NCI-H446 treated with DMSO at 0.1 percent for 48 hours (cell line): ENCODE measurements at places on chromosomes 3 and 15.

- no peak for DNase-seq
These were observed 48.5 kb downstream of the ZDHHC19 start for GRCh38 chr3:196162679-196163078.

GRCh38 chr3:82274897-82275296 lies 513.5 kb upstream of the GBE1 start:
- no peak for DNase-seq

DNA sequence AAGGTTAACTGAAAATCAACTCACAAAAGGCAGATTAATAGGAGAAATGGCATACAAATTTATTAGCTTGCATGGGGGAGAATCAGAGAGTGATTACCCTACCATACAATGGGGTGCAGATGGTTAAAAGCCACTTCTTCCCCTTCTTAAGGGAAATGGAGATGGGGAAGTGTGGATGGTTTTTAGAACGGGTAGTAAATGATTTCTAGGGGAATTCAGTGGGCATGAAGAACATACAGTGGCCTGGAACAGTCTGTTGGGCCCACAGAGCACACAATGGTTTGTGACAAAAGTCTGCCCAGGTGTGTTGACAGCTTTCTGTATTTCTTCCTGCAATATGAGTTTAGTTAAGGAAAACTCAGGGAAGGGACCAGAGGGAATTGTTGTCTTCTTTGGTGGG lies 61.0 kb downstream of the C3orf80 start:
- no peak for DNase-seq

GRCh38 chr3:105688821-105689220 lies 180.0 kb downstream of the CBLB start:
- DNase-seq, result no peak

- DNase-seq, result no peak
These were observed 75.8 kb upstream of the GATA2 start for GRCh38 chr3:128568602-128569490.

- DNase-seq, result no peak
These were observed 50.8 kb downstream of the UNC13C start for GRCh38 chr15:54029081-54029480.

GRCh38 chr15:58065445-58066041 lies at the start of gene ALDH1A2:
ALDH1A2 (minus strand) TSS chr15:58065711; CDS start chr15:58065650, 61 bp downstream.
- DNase-seq, result no peak

DNA sequence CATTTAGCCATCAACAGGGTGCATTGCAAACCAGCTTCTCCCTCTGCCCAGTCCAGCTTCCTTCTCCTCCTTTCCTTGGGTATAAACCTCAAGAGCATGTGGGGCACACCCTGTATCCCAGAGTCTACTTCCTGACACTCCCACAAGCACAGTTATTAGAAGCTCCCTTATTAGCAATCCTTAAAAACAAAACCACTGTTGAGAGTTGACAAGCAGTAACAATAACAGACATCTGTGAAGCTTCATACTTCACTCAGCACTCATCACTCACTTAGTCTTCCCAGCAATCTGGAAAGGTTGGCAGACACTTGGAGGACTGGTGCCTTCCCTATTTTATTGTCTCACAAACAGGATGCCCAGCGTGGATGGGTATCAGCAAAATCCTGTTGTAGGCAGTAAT lies 155.5 kb upstream of the PROK2 start:
- no peak for DNase-seq

- no peak for DNase-seq
These were observed 31.0 kb downstream of the IQSEC1 start for GRCh38 chr3:13042127-13042701.

DNA sequence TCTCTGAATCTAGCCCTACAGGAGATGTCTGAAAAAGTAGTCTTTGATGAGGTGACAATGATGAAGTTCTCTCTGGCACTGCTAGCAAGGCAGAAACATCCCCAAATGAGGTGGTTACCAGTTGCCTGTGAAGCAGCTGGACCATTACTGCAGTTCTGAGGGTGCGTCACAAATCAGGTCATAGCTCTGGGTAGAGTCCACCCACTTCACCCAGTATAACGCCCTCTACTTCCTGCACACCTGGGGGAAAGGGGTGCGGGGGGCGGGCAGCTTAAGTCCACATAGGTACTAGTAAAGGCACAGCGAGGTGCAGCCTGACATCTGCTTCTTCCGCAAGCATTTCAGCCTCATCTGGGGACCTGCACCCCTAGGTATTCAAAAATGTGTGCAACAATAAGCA lies 13.4 kb upstream of the SATB1 start:
- no peak for DNase-seq

GRCh38 chr15:69744391-69745162 lies 292.0 kb downstream of the RPLP1 start:
- DNase-seq, result no peak

- no peak for DNase-seq
These were observed at the start of gene ARPIN for GRCh38 chr15:89912674-89913396. ARPIN (minus strand) TSS chr15:89912952; CDS start chr15:89912835, 117 bp downstream.

GRCh38 chr3:39075910-39076309 lies 24.1 kb downstream of the WDR48 start:
- no peak for DNase-seq

DNA sequence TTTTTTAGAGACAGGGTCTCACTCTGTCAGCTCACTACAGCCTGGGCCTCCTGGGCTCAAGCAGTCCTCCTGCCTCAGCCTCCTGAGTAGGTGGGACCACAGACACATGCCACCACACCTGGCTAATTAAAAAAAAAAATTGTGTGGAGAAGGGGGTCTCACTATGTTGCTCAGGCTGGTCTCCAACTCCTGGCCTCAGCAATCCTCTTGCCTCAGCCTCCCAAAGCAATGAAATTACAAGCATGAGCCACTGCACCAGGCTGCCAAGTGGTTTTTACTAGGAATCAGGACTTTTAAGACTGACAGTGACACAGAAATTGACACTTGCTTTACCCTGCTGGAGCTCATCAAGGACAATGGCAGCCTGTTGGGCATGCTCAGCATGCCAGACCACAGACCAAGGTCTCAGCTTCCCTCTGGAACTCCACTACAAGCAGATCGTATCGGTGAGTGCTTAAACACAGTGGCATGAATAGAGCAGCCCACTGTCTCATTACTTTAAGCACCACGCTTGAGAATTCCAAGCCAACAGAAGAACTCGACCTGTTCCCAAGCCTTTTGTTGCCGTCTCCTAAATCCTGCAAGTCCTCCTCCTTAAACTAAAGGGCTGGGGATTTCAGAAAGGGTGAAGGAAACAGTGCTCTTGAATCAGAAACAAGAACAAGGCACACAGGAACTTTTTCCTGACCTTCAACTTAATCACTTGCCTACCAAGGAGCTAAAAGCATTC lies 41.4 kb downstream of the EOMES start:
- no peak for DNase-seq

DNA sequence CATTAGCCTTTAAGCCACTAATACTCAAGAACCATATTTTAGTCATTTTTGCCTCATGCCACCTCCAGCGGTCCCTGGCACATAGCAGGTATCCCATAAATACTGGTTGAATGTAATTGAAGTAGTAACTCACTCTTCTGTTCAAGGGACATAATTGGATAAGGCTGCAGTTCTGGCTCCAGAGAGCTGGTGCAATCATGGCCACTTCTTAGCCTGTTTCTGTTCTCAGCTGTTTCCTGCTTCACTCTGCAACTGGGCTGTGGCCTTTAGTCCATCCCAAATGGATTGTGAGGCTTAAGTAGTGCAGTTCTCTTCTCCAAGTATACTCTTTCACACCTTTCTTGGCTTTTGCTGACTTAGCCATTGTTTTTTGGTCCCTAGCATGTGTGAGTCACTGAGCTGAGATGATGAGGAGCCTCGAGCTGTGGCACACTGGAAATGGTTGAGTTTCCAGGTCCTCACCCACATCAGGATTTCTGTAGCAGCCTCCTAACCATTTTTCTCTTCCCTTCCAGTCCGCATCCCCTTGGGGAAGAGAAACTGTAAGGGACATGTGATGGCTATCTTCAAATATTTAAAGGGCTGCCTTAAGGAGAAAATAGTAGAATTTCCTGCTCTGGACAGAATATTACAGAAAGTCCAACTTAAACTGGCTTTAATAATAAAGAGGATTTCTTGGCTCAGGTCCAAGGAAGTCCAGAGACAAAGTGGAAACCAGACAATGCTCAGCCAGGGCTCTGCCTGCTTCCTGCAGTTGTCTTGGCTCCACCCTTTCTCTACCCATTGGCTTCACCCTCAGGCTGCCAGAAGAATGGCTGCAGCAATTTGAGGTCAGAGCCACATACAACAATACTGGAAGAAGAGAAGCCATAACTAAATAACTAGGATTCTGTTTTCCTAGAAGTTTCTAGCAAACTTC lies 305.4 kb upstream of the ROPN1 start:
- no peak for DNase-seq

DNA sequence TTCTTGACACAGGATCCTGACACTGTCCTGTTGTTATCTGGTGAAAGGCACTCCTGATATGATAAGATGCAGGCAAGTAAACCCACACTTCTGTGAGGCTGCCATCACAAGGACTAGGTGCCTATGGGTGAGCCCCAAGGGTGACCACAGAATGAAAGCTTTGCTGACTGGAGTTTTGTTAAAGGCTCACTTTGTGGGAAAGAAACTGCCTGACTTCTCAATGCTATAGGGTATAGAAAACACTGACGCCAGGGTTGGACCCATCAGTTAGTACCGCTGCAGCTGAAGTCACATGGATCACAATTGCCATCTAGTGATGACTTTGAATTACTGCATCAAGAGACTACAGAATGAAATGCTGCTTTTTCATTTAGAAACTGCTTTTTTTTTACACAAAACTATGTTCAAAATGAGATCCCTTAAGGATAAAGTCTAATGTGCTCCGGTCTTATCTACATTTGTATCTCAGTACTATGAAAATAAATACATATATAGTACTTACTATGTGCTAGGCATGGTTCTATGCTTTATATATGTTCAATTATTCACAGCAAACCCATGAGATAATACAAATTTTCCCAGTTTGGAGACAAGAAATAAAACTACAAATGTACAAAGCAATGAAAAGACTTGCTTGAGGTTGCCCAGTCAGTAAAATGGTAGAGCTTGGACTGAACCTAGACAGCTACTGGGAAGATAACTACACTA lies 64.2 kb upstream of the CMSS1 start:
- DNase-seq, result no peak

DNA sequence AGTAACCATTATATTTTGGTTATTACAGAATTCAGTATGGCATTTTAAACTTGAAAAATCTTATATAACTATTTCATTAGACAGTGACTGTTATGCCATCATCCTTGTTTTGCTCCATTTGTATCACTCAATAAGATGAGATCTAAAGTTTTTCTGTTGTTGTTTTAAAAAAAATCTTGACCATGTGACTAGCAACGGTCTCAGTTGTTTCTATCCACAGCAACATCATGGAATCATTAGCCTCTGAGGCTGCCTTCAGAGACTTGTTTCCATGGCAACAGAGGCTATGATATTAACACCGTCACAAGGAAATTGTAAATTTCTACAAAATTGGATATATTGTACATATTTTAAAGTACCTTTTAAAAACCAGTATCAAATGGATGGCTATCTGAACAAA lies 129.8 kb downstream of the DLG1 start:
- no peak for DNase-seq
